GOT3 (cell line): ENCODE measurements at places on chromosomes 12 and 14.

GRCh38 chr12:109719123-109720022, 5.7 kb downstream of the FAM222A start:
- no peak for DNase-seq

DNA sequence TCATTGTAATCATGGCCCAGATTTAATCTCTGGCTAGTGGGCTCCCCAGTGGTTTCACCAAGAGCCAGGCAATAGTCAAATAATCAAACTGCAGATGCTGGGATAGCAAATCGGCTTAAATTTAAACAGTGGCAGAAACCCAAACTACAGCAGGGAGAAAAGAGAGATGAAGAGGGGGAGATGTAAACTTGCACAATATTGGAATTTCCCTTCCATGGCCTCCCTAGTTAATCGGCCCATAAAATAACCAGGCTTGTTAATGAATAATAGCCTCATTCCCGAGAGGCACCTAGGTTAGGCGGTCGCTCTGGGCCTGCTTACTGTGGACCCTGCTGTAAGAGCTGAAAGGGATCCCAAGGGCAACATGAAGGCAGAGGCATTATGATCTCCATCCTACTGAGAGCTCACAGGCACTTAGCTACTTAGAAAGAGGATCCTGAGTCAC, 116.2 kb downstream of the NUAK1 start:
- no peak for DNase-seq

GRCh38 chr12:1926251-1926657, 7.8 kb upstream of the CACNA2D4 start:
- DNase-seq: no peak

DNA sequence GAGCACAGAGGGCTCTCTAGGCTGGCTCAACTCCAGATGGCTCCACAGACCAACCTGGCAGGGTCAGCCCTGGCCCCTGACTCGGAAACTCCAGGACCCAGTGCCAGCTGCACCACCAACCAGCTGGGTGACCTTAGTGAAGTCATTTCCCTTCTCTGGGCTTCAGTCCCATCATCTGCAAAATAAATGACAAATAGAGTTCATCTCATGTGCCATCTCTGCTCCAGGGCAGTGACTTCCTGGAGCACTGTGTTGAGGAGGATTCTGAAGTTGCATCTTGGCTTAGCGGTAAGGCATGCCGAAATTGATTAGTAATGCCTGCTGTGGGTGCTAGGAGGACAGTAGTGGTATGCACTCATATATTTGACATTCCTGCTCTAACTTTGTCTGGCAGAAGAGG, 31.5 kb downstream of the DTX1 start:
- no peak for DNase-seq

GRCh38 chr12:123427036-123427769, 9.3 kb downstream of the RILPL2 start:
- no peak for DNase-seq

DNA sequence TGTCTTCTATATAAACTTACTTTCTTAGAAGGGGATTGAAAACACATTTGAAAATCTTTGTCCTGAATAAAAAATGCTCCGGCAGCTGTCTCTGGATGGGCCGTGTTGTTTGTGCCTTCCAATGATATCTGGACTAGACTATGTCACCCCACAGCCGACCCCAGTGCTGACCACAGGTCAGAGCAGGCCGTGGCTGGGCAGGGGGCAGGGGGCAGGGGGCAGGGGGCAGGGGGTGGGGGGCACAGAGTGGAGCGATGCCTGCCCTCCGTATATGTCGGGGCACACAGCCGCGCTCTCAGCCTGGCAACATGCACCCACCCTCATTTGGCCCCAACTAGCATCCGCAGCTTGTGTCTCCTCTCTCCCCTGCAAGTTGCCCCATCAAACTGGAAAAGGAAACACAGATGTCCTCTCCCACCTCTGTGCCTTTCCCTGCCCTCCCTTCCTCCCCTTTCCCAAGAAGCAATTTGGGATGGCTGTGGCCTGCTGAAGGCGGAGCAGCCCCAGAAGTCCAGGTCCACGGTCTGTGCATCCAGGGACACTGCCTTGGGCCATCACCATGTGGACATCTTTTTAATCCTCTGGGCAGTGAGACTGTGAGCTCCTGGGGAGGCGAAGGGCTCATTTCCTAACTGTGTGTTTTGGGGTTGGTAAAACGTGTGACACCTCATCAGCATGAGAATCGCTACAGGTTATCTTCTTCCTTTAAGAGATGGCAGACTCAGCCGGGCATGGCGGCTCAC, 295.7 kb upstream of the RTL1 start:
- DNase-seq: no peak

- no peak for DNase-seq
These were observed 1.3 kb downstream of the BBS10 start for GRCh38 chr12:76346798-76347420.

DNA sequence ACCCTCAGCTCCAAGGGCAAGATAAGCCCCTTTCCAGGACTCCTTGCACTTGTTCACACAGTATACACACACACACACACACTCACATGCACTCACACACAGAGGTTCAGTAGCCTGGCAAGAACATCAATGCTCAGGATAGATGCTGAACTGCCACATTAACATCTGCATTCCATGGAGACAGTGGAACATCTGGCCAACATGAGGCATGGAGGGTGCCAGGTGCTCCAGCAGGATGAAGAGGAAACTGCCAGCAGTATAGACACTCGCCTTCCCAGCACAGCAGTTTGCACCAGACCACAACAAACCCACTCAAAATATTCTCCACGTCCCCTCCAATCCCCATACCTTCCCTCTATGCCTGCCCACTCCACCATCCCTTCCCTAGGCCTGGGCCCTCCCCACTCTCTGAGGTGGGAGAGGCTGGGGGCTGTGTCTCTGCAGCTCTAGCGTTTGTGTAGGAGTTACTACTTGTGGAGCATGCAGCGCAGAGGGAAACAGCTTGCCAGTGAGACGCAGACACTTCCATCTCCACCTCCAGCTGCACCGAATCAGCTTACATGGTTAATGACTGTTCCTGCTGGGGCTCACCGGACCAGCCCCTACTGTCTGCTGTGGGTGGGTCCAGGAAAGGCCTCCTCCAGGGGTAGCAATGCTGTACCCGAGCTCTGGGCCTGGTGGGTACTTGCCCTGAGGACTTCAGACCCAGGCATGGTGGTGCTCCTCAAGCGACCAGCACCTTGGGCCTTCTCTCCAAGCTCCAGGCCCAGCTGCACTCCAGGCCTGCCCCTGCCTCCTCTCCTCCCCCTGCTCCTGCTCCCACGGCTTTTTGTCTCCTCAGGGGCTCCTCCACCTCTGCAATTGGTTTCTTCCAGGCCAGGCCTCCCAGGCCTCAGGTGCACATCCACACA, 18.6 kb upstream of the PLEKHG3 start:
- no peak for DNase-seq

DNA sequence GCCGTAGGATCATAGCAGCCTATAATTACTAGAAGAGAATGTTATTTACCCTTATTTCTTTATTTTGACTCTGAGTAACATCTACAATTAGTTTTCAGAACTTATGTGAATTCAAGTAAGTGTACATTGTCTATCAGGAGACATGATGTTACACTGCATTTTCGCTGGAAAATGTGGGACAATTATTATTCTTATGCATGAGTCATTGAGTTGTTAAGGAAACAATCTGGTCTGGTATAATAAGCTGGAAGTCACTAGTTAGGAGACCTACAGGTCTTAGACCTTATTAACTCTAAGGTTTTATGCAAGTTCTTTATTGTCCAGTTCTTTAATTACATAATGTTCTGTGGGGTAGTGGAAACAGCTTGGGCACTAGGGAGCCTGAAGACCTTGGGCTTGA, 5.8 kb downstream of the KTN1 start:
- DNase-seq: no peak

DNA sequence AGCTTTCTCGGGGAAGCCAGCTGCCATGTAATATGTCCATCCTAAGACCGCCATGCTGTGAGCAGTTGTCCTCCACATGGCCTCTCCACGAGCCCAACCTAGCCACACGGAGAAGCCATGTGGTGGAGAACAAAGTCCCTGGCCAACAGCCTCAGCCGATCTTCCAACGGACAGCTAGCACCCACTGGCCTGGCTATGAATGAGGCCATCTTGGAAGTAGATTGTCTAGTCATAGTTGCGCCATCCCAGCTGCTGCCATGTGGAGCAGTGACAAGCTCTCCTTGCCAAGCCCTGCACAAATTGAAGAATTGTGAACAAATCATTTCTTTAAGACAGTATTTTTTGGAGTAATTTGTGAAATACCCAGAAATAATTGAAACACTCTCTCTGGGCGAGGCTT, 49.3 kb upstream of the USP44 start:
- DNase-seq: no peak

- DNase-seq: no peak
These were observed 932.3 kb downstream of the DIO2 start for GRCh38 chr14:79278798-79279644.

- DNase-seq: no peak
These were observed 210.6 kb downstream of the SLC6A15 start for GRCh38 chr12:84702001-84702400.

GRCh38 chr12:12663644-12664294, 32.2 kb downstream of the GPR19 start:
- DNase-seq: no peak

DNA sequence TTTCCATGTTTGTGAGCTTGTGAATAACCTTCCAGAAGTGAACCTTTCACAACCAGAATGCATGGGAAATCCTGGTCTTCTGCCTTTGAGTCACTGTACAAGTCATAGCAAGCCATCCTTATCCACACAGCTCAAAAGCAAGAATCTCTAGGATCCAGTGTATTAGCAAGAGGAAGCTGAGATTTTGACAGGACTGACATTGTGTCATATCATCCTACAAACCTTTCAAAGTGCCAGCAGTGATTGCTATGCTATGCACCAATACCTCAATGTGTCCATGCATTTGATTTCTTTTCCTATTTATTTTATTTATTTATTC, 13.5 kb upstream of the NRDE2 start:
- DNase-seq: no peak

DNA sequence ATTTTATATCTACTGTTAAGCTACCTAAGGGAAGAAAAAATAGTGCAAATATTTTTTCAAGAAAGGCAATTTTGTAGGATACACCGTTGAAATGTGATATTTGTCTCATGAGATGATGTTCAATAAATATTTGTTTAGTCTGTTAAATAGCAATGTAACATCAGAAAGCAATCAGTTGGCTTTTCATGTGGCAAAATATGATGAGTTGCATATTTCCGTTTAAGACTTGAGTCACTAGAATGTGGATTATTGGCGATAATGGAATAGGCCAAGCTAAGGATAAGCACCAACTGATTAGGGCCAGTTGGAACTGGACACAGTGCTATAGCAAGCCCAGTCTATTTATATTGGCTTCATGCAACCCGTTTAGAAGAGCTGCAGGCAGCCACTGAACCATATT, 250.4 kb upstream of the SLC16A7 start:
- DNase-seq: no peak

- no peak for DNase-seq
These were observed 133.6 kb upstream of the NCOR2 start for GRCh38 chr12:124700810-124701592.

GRCh38 chr12:5733916-5734315, 211.1 kb downstream of the ANO2 start:
- DNase-seq: no peak

- no peak for DNase-seq
These were observed 13.0 kb downstream of the SERPINA11 start for GRCh38 chr14:94439453-94440057.

- DNase-seq: no peak
These were observed 197.3 kb upstream of the CPNE8 start for GRCh38 chr12:39102474-39103209.

- peak; percentile 41 for DNase-seq
These were observed 12.4 kb downstream of the MSI1 start for GRCh38 chr12:120356567-120357030.

- no peak for DNase-seq
These were observed 19.0 kb downstream of the TAOK3 start for GRCh38 chr12:118353721-118354120.

GRCh38 chr12:90618586-90618985, 336.4 kb downstream of the CCER1 start:
- no peak for DNase-seq

GRCh38 chr14:89401241-89401640, 15.8 kb downstream of the FOXN3 start:
- DNase-seq: no peak

DNA sequence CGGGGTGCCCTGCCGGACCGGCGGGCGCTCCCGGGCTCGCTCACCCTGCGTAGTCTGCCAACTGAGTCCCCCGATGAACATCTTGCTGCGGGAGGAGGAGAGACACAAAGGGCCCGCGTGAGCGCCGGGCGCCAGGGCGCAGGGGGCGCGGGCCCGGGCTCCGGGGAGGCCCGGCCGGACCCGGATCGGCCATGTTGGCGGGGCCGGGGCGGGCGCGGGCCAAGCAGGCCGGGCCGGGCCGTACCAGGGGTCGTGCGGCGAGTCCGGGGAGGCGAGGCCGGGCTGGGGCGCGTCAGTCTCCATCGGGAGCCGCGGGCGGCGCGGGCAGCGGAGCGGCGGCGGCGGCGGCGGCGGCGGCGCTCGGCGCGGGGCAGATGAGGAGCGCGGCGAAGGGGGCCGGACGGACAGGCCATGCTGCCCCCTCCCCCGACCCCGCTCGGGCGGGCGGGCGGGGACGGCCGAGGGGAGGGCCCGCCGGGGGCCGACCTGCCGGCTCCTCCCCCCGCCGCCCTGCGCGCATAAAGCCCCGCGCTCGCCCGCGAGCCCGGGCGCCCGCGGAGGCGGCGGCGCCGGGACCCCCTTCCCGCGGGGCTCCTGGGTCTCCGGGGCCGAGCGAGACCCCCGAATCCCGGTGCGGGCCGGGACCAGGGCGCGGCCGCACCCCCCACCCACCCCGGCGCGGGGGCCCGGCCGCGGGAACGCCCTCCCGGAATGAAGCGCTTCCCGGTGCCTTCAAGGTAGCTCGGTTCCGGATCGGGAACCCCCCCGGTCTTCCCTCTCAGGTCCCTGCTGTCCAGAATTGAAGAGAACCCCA, at the start of gene MSI1:
Gene MSI1, minus strand, starts transcription at position 376 of the 814 bp plus-strand sequence. Its CDS starts 73 bp downstream, at position 303.
- no peak for DNase-seq

DNA sequence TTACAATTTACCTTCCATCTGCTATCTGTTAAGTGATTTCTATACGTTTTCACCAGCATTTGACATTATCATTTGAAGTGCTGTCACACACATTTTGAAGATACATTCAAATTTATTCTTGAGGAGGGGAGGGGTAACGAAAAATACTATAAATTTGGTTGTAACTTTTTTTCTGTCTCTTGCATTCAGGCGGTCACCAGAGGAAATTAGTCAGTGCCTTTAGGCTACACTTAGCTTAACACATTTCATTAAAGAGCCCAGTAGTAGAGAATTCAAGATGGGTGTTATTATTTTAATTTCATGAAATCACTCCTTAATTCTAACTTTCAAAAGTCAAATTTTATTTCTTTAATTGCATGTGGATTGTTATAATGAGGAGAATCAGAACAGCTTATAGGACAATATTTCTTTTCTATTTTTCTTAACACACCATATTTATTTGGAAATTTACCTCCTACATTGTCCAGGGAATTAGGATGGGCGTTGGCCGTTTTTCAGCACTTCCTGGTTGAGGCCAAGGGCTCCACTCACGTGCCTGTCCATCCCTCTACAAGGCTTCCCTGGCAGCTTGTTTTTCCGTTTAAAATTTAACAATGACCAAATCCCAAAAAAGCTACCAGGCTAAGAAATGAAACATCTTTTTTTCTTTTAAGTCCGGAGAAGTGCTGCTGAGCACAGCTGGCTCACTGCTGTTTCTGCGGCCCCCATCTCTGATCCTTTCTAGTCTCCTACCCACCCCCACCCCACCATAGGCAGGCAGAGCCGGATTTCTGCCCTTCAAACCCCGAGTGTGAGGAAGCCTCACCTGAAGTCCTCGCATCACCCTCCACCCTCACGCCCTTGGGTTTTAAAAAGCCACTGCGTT, 1.1 kb upstream of the FAR2 start:
- DNase-seq: no peak
